ENCODE measurements at places on chromosomes 4 and X. TPM values are rescaled to one million over a fixed set of nuclear protein-coding genes. Genes with fewer than 3 reads are reported as not detected.

Gene CT83
- not detected for total RNA-seq

DNA sequence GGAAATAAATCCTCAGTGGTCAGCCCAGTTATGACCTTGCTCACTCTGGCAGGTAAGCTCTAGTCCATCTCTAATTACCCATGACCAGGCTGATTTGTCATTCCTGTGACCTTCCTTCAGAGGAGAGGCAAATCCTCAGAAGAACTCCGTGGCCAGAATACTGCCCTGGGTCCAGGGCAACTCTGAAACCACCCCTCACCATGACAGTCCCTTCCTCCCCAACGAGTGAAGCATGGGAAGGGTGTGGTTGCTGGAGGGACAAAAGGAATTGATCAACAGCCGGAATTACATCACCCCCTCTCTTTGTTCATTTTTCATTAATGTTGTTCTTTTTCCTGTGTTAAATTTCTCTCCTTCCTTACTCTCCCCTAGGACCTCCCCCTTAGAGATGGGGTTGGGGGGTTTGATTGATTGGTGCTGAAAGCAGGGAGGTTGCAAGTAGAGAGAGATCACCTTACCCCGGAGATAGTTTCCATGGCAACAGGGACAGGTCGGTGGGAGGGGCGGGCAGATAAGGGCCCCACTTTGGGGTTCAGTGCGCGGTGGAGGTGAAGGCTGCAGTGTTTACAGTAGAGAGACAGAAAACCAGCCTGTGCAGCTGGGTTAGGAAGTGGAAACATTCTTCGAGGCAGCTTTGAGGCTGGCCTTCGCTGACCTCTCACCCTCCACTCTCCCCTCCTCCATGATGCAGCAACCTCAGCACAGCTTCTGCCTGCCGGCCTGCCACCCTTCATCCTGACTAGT lies 647.4 kb downstream of the BCOR start:
- DNase-seq, result no peak

DNA sequence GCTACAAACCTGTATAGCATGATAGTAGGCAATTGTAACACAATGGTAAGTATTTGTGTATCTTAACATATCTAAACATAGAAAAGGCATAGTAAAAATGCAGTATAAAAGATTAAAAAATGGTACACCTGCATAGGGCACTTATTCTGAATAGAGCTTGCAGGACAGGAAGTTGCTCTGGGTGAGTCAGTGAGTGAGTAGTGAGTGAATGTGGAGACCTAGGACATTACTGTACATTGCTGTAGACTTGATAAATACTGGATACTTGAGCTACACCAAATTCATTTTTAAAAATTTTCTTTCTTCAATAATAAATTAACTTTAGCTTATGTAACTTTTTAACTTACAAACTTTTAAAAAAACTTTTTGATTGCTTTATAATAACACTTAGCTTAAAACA lies 68.2 kb upstream of the MAML3 start:
- DNase-seq, result no peak

DNA sequence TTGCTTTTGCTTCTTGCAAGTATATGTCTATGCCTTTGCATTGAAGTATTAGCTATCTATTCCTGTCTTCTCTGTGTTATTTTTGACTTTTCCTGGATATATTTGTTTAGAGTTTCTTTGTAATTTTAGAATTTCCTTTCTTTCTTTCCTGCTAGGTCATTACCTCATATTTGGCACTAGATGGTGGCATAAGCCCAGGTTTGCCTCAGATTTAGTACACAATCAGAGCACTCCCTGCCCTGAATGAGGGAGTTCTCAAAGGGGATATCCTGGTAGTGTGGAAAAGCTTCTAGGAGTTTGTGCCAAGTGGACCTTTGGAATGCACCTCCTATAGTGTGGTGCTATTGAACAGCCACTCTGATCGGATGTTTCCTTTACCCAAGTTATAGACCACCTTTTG lies 181.6 kb downstream of the UGT8 start:
- DNase-seq, result no peak

All from left ventricle myocardium superior (tissue), 1 donor.